ENCODE measurements at places on chromosomes 4 and X.

DNA sequence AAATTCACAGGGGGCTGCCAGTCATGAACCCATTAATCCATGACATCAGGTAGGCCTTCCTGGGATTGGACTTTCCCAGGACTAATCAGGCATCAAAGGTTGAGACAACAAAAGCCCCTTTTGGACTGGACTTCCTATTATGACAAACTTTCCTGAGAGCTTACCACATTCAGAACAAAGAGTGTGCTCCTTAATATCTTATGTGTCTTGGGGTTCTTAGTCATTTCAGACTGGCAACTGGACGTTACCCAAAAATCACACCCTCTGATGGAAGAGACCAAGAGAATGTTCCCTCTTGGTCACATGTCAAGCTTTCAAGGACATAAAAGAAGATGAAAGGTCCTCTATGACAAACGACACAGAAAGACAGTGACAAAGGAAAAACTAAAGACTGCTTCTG, 31.6 kb upstream of the PPP1R2C start:
- DNase-seq = no peak

DNA sequence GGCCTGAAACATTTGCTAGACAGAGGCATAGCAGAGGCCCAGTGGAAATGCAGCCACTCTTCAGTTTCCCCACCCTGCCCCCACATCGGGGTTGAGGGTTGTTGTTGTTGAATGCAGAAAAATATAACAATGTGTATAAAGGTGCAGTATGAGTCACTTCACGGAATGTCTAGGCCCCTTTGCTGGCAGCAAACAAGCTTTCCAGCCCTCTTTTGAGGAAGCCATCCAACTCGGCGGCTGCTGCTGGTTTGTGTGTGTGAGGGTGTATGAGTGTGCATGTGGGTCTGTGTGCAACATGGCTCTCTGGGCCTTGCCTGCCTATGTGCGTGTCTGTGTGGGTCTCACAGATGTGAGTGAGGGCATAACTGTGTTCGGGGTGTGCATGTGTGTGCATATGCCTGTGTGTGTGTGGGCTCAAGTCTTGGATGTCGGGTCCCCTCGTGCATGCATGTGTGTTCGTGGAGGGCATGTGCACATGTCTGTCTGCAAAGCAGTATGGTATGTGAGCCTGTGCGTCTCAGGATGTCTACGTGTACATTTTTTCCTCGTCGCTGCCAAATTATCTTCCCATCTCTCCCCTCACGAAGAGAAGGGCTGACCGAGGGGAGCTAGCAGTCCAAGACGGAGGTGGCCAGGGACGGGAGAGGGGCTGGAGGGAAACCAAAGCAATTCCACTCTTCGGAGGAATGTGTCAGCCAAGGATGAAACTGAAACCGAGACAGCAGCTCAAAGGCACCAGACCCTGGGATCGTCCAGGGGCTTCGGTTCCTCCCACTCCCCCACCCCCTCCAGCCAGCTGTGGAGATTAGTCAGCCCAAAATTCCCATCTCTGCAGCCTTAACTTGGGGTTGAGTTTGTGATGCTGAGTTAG, 8.4 kb upstream of the ELF4 start:
- no peak for DNase-seq

- peak; percentile 81 for DNase-seq
Observed at GRCh38 chr4:75698162-75698962, 25.2 kb upstream of the G3BP2 start.

DNA sequence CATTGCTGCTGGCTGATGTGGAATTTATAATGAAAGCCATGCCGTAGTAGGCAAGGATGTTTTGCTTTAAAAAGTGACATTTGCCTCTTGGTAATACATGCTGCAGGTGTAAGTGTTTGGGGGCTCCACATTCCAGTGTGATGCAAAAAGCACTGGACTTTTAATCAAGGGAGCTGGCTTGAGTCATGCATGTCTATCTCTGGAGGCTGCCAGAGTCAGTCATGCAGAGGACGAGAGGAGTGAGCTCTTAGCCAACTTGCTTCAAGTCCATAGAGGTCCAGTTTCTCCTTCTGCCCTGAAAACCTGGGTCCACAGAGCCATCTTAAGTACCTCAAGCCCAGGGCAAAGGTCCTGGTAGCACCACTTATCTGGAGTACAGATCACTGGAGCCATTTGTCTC, 11.6 kb upstream of the CXCL13 start:
- no peak for DNase-seq

DNA sequence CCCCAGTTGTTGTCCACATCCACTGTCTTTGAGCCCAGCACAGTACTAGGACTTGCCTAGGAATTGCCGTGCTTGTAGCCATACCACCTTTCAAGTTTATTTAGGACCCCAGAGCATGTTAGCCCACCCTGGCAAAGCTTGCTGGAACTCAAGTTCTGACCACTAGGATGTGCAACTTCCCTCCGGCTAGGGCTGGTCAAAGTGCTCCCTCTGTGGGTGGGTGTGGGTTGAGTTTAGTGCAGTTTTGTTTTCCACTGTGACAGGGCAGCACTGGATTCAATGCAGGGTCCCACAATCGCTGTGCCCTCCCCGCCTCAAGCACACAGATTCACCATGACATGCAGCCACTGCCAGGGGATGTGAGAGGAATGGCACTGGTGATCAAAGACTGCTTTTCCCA, 96.0 kb downstream of the RASGEF1B start:
- no peak for DNase-seq

Data from suppressor macrophage (primary cell).